ENCODE measurements at places on chromosomes 4 and X. TPM values are rescaled to one million over a fixed set of nuclear protein-coding genes. Genes with fewer than 3 reads are reported as not detected.

ARHGAP6 gene
- not detected for total RNA-seq

BTC gene
- 1.1 TPM for total RNA-seq

TDO2 gene
- 0.56 TPM for total RNA-seq

ZAR1 gene
- not detected for total RNA-seq

BMP3 gene
- total RNA-seq = not detected

PGK1 gene
- total RNA-seq = 636 TPM

GUCY1A1 gene
- total RNA-seq = not detected

GRIA3 gene
- not detected for total RNA-seq

SCML2 gene
- 7.4 TPM for total RNA-seq

ERCC6L gene
- total RNA-seq = 15.0 TPM

MUC7 gene
- total RNA-seq = not detected

TEX13B gene
- total RNA-seq = not detected

CLDN34 gene
- total RNA-seq = not detected

CXorf38 gene
- 10.7 TPM for total RNA-seq

STAP1 gene
- not detected for total RNA-seq

SH2D1A gene
- total RNA-seq = not detected

LRIT3 gene
- 0.09 TPM for total RNA-seq

MAGEA11 gene
- not detected for total RNA-seq

CLDN22 gene
- not detected for total RNA-seq

PAGE2B gene
- total RNA-seq = not detected

SAGE1 gene
- total RNA-seq = not detected

ABLIM2 gene
- 6.4 TPM for total RNA-seq

LRCH2 gene
- total RNA-seq = 0.02 TPM

GAB1 gene
- 2.6 TPM for total RNA-seq

NMU gene
- 0.83 TPM for total RNA-seq

NXF2 gene
- not detected for total RNA-seq

XAGE1A gene
- total RNA-seq = 16.0 TPM

RBMXL3 gene
- total RNA-seq = not detected

PDLIM3 gene
- 0.10 TPM for total RNA-seq

SMIM10L2A gene
- total RNA-seq = 0.15 TPM

CABS1 gene
- total RNA-seq = not detected

CD99L2 gene
- total RNA-seq = 53.3 TPM

FMR1NB gene
- not detected for total RNA-seq

ZCCHC12 gene
- total RNA-seq = 0.25 TPM

RADX gene
- total RNA-seq = 0.06 TPM

TMPRSS11A gene
- not detected for total RNA-seq

POF1B gene
- total RNA-seq = 2.1 TPM

KIT gene
- 0.02 TPM for total RNA-seq

REELD1 gene
- total RNA-seq = not detected

KLB gene
- 0.08 TPM for total RNA-seq

APBB2 gene
- 7.3 TPM for total RNA-seq

TNIP3 gene
- total RNA-seq = 0.39 TPM

NR0B1 gene
- total RNA-seq = 33.7 TPM

TBX22 gene
- not detected for total RNA-seq

CSN1S1 gene
- total RNA-seq = not detected
